Vagina (tissue), 2 donors: ENCODE measurements at places on chromosomes 13 and 19. TPM values are rescaled to one million over a fixed set of nuclear protein-coding genes. Genes with fewer than 3 reads are reported as not detected.
A peak's percentile ranks its signal among the peaks of the same experiment; 100 is the strongest.

- H3K36me3 ChIP-seq, result no peaks in the 10 kb centered on the region
- no peak overlapping the region for H3K27ac ChIP-seq
- peaks cover 5% of the 10 kb centered on the region for H3K4me1 ChIP-seq
These were observed 10.2 kb downstream of the RASL11A start for GRCh38 chr13:27280841-27281240.

DNA sequence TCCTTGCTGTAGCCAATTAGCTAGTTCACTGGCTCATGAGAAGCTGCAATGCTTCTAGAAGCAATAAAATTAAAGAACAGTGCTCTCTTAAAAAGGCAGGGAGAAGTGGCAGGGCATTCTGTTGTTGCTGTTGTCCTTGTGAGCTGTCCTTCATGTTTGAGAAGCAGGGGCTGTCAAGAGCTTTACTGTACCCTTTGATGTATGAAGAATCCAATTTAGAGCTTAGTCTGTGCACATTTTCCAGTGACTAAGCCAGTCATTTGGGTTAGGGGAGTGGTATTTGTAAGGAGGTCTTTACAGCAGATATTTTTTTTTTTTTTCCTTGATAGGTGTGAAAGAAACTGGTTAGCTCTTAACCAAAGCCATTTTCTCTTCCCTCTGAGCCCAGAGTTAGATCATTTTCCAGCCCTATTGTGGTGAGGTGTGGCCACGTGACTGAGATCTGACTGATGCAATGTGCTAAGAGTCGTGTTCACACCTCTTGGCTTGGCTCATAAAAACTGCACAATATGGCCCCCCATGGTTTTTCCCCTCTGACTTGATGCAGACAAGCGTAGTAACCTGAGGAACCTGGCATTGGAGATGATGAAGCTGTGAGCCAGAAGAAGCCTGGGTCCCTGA is 309.6 kb upstream of the TMTC4 start:
- no peaks in the 10 kb centered on the region for H3K4me1 ChIP-seq
- no peak overlapping the region for H3K4me3 ChIP-seq

DNA sequence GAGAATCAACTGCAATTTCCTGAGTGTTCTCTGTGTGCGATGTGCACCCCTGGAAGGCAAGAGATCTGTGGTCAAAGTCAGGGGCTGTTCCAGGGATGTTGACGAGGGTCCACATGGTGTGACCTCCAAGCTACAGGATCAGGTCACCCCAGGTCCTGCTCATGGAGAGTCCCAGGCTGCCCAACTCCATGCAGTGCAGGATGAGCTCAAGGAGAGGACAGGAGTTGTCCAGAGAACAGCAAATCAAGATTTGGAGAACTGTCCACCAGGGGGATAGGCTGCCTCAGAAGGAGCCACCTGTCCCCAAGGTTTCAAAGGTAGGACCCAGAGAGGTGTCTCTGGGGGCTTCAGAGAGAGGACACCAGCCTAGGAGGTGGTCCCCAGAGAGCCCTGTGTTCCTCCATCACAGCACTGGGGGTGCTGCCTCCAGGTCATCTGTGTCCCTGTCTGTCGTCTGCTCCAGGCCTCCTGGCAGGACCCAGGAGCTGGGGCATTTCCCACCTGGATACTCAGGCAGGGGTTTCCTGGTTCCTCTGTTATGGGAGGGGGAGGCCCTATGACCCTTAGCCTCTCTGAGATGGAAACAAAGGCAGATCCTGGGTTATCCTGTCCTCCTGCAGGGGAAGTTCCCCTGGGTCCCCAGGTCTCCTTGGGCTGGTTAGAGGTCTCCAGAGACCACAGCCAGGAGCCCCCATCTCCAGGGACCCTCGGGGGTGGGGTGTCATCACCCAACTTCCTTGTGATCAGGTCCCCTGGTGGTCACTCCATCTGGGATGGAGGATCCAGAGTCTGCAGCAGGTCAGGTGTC is 2.1 kb upstream of the CEACAM7 start:
- H3K27ac ChIP-seq, result no peak overlapping the region
- no peak overlapping the region for H3K4me3 ChIP-seq
- peak; percentile 80 for DNase-seq

DNA sequence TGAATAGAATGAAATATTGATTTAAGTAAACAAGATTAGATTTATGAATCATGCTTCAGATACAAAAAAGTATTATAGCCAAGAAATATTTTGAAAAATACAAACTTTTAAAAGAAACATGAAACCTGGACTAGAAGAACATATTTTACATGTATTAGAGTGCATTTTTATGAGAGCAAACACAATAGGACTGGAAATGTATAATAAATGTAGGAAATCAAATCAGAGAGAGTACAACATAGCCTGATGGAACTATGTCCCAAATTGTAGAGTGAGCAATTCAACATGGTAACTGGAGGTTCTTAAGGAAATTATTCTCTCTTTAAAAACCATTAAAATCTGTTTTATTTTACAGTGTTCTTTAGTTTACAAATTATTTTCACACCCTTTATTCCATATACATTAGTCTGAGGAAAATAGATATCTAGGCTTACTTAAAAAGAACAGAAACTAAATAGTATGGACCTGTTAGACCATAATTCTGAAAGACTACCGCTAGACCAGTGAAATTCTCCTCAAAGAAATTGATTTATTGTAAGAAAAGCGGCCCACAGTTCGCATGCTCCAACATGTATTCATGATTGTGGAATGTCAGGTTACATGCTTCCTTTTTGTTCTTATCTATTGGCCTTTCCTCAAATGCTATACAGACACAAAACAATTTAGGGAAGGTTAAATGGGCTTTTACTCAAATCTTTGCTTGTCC is 1526.5 kb upstream of the SLC10A2 start:
- H3K27ac ChIP-seq, result no peak overlapping the region
- no peaks in the 10 kb centered on the region for H3K27me3 ChIP-seq
- H3K4me1 ChIP-seq, result no peaks in the 10 kb centered on the region
- no peaks in the 10 kb centered on the region for H3K36me3 ChIP-seq
- no peak for DNase-seq

The FAM32A gene
- 57.2 TPM for total RNA-seq
